SK-MEL-5 (cell line): ENCODE measurements at places on chromosomes 13 and 19. TPM values are rescaled to one million over a fixed set of nuclear protein-coding genes. Genes with fewer than 3 reads are reported as not detected.

Gene PNMA8C
- total RNA-seq: 0.03 TPM in 1 of 2 replicates, not detected in the other

Gene SOHLH2
- not detected in 2 replicates for total RNA-seq

Gene ZNF253
- total RNA-seq: 4.7 and 6.7 TPM in 2 replicates

Gene XPO4
- 55.9 and 56.9 TPM in 2 replicates for total RNA-seq

Gene NOVA2
- 0.08 and 0.18 TPM in 2 replicates for total RNA-seq

Gene ZNF320
- 4.9 and 9.9 TPM in 2 replicates for total RNA-seq

Gene LYPD5
- not detected in 2 replicates for total RNA-seq

Gene SHANK1
- total RNA-seq: 0.27 and 0.48 TPM in 2 replicates

Gene KLF1
- 0.24 TPM in 1 of 2 replicates, not detected in the other for total RNA-seq

Gene ADPRHL1
- 0.53 and 0.80 TPM in 2 replicates for total RNA-seq

Gene NDUFA7
- total RNA-seq: 46.4 and 57.1 TPM in 2 replicates

Gene OR7G3
- not detected in 2 replicates for total RNA-seq

Gene ZNF835
- 0.08 TPM in 1 of 2 replicates, not detected in the other for total RNA-seq

Gene ZNF491
- 0.42 and 0.56 TPM in 2 replicates for total RNA-seq

Gene ZNF665
- total RNA-seq: not detected in 2 replicates

Gene UPK1A
- not detected in 2 replicates for total RNA-seq

Gene NUP62
- total RNA-seq: 39.6 and 39.9 TPM in 2 replicates

Gene SIGLEC12
- not detected in 2 replicates for total RNA-seq

Gene KCNN1
- 3.5 and 4.6 TPM in 2 replicates for total RNA-seq

Gene LIN7B
- total RNA-seq: 5.6 and 6.4 TPM in 2 replicates

Gene APOC4
- total RNA-seq: not detected in 2 replicates

Gene CHST8
- total RNA-seq: 0.79 and 2.7 TPM in 2 replicates

Gene C19orf81
- 2.7 and 4.3 TPM in 2 replicates for total RNA-seq

Gene ERVK3-1
- total RNA-seq: 48.0 and 48.1 TPM in 2 replicates

Gene KLF2
- 1.5 and 2.5 TPM in 2 replicates for total RNA-seq

Gene GJA3
- 16.0 and 16.2 TPM in 2 replicates for total RNA-seq
